Activated CD4-positive, alpha-beta T cell treated with anti-CD3 and anti-CD28 coated beads for 36 hours (primary cell): ENCODE measurements at places on chromosomes 11 and 22. TPM values are rescaled to one million over a fixed set of nuclear protein-coding genes. Genes with fewer than 3 reads are reported as not detected.

DNA sequence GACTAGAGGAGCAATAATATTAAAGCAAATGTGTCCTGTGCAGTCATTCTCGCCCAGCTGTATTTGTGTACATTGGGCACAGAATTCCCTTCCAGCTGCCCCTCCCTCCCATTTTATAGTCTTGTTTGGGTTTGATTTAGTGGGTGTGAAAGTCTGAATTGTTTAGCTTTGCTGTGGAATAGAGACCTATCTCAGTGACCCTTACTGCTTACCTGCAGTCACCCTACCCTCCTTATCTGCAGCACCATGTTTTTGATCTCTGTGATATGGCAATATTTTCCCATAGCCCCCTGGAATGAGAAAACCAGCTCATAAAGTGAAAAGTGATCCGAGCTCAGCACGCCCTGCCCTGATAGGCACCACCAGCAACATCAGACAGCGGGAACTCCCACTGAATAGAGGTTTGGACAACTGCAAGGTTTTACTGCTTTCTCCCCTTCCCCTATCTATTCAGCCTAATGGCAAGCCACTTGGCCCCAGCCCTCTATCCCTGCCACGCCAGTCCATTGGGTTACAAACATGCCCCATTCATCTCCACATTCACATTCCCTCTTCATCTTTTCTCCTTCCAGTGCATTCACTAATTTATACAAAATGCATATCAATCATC, 199.0 kb downstream of the ETS1 start:
- H3K4me3 ChIP-seq, result no peak overlapping the region
- peaks cover 29% of the 10 kb centered on the region for H3K4me1 ChIP-seq
- no peak for DNase-seq
- H3K27ac ChIP-seq, result no peak overlapping the region

DNA sequence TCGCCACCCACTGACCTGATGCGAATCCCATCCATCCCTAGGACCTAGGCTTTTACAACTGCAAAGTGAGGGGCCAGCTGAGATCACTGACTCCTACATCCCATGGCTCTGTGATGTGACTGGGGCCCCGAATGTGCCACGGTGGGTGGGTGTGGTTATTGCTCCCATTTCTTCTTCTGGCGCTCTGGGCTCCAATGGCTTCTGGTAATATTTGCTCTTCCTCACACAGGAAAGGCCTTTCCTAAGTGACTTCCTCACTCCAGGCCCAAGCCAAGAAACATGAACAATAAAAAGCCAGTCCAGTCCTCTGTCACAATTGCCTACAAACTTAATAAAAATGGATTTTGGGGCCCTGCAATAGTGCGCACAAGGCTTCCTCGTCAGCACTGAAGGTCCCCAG, 78.1 kb downstream of the GALNT18 start:
- H3K36me3 ChIP-seq, result no peaks in the 10 kb centered on the region
- no peak overlapping the region for H3K27ac ChIP-seq
- H3K4me1 ChIP-seq, result no peaks in the 10 kb centered on the region
- DNase-seq, result no peak
- H3K4me3 ChIP-seq, result no peak overlapping the region

- no peaks in the 10 kb centered on the region for H3K36me3 ChIP-seq
- no peak overlapping the region for H3K4me3 ChIP-seq
- no peaks in the 10 kb centered on the region for H3K4me1 ChIP-seq
- DNase-seq, result no peak
- H3K27ac ChIP-seq, result no peak overlapping the region
These were observed 111.5 kb downstream of the PKNOX2 start for GRCh38 chr11:125275905-125276618.

Gene MYRF
- total RNA-seq, result 0.25 TPM

Gene CARD16
- total RNA-seq, result 13.9 TPM

Gene CLCF1
- total RNA-seq, result 0.27 TPM

DNA sequence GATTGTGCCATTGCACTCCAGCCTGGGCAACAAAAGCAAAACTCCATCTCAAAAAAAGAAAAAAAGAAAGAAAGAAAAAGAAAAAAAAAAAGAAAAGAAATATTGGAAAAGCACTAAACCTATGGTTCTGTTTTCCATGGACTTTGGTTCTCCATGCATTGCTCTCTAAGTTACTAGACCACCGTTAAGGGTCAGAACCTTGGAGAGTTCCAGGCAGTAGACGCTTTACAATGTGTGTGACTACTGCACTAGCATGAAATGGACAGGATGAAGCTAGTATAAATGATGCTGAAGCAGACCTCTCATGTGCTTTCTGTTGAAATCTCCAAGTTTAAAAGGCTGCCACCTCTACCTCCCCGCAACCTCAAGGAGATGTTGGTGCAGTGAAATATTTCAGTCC, 63.5 kb downstream of the SIK2 start:
- DNase-seq, result peak; percentile 9
- H3K4me1 ChIP-seq, result peaks cover 6% of the 10 kb centered on the region
- H3K36me3 ChIP-seq, result peaks cover 13% of the 10 kb centered on the region
- no peak overlapping the region for H3K4me3 ChIP-seq
- H3K27me3 ChIP-seq, result no peaks in the 10 kb centered on the region

- H3K36me3 ChIP-seq, result peaks cover 3% of the 10 kb centered on the region
- no peaks in the 10 kb centered on the region for H3K27me3 ChIP-seq
- no peaks in the 10 kb centered on the region for H3K4me1 ChIP-seq
- no peak overlapping the region for H3K4me3 ChIP-seq
- peak; percentile 47 for DNase-seq
These were observed 81.3 kb downstream of the CLPB start for GRCh38 chr11:72352859-72353551.

Gene APLP2
- 40.2 TPM for total RNA-seq

Gene CHKA
- total RNA-seq, result 5.5 TPM

DNA sequence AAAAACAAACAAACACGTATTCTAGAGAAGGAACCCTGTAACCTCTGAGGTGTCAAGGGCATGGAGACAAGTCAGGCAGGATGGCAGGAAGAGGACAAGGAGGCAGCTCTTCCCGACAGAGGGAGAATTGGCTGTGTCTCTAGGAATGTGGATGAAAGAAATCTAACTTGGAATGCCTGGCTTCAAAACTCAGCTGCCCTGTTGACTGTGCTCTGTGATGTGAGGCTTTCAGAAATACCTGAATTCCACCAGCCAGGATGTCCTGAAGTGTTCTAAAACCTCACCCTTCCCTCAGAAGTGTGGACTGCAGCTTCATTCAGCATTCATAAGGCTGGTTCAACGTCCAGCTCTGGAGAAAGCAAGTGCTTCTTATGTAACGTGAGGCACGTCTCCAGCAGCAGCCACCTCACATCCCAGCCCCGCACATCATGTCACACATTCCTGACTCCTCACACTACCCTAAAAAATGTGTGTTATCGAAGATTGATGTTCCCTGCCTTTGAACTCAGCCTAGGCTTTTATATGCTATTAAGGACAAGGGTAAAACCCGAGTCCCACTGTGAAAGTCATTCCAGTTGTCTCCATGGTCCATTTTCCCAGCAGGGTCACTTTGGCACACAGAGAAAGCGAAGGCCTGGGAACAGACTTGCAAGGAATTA, 398.9 kb downstream of the ETS1 start:
- H3K27ac ChIP-seq, result no peak overlapping the region
- no peak overlapping the region for H3K4me3 ChIP-seq
- no peaks in the 10 kb centered on the region for H3K27me3 ChIP-seq
- peaks cover 16% of the 10 kb centered on the region for H3K36me3 ChIP-seq

GRCh38 chr11:46555267-46556054, 38.4 kb downstream of the AMBRA1 start:
- no peak for DNase-seq
- no peaks in the 10 kb centered on the region for H3K27me3 ChIP-seq
- H3K36me3 ChIP-seq, result peaks cover 2% of the 10 kb centered on the region
- peaks cover 50% of the 10 kb centered on the region for H3K4me1 ChIP-seq

DNA sequence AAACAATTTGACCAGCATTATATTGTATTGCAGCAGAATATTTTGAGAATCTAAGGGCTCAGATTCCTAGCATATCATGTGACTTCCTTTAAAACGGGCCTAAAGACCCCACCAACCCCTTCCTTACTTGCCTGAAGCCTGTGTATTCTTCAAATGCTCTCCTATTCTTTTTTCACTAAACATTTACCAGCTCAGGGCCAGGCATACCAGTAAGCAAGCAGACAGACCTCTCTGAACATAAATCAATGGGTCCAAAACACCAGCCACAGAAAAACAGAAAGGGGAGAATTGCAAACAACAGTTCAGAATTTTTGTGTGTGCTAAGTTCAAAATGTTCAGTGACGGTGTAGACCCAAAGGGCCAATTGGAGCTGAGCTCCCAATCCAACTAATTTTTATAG, 64.8 kb upstream of the TIMP3 start:
- no peak for DNase-seq
- no peaks in the 10 kb centered on the region for H3K4me1 ChIP-seq
- H3K27me3 ChIP-seq, result peaks cover 19% of the 10 kb centered on the region

GRCh38 chr11:86537541-86538222, 134.7 kb downstream of the ME3 start:
- no peak overlapping the region for H3K4me3 ChIP-seq
- H3K4me1 ChIP-seq, result peaks cover 7% of the 10 kb centered on the region
- H3K27ac ChIP-seq, result no peak overlapping the region
- H3K27me3 ChIP-seq, result peaks cover 2% of the 10 kb centered on the region
- no peak for DNase-seq

DNA sequence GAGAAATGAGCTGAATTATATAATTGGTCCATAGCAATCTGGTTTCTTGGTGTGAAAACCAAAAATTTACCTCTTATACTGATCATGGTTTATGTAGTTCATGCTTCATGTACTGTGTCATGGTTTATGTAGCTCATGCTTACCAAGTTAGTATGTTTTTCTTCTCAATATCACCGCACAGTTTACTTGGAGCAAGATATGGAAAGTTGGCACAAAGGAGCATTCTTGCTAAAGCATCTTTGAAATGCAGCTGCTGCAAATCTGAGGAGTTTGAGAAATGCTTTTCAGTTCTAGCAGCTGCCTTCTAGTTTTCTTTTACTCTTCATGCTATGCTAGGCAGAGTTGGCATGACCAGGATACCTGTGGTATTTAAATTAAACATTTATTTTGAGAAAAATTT, 4.5 kb downstream of the OR10G7 start:
- no peak overlapping the region for H3K27ac ChIP-seq
- H3K27me3 ChIP-seq, result peaks cover 16% of the 10 kb centered on the region
- DNase-seq, result no peak
- H3K4me1 ChIP-seq, result no peaks in the 10 kb centered on the region
- no peak overlapping the region for H3K4me3 ChIP-seq
- no peaks in the 10 kb centered on the region for H3K36me3 ChIP-seq

- DNase-seq, result no peak
- H3K27ac ChIP-seq, result no peak overlapping the region
- no peak overlapping the region for H3K4me3 ChIP-seq
- no peaks in the 10 kb centered on the region for H3K36me3 ChIP-seq
These were observed 76.8 kb upstream of the BDNF start for GRCh38 chr11:27777033-27777432.

Gene PARVA
- total RNA-seq, result 0.14 TPM

- H3K4me3 ChIP-seq, result peak overlapping the region; percentile 18
- H3K27me3 ChIP-seq, result no peaks in the 10 kb centered on the region
- H3K36me3 ChIP-seq, result peaks cover 42% of the 10 kb centered on the region
- peak overlapping the region; percentile 52 for H3K27ac ChIP-seq
- DNase-seq, result peak; percentile 31
- peaks cover 70% of the 10 kb centered on the region for H3K4me1 ChIP-seq
These were observed 16.6 kb downstream of the MED15 start for GRCh38 chr22:20524004-20524481.

Gene KCNQ1
- 9.1 TPM for total RNA-seq

DNA sequence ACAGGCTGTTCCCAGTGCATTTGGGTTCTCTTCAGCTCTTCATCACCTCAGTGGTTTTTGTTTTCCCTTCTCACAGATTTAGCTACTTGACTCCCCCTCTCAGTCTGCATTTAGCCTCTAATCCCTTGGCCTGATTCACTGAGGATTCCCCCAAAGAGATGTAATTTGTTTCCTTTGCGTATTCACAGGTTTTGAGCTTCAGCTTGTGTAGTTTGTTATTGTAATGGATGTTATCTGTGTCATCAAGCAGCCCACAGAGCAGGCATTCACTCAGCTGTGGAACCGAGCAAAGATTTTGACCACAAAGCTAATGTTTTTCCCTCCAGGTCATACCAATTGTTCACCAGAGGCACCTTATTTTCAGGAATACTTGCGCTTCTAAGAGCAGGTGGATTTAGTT, 6.4 kb upstream of the ME3 start:
- H3K36me3 ChIP-seq, result no peaks in the 10 kb centered on the region
- H3K4me3 ChIP-seq, result no peak overlapping the region
- no peak for DNase-seq
- peak overlapping the region; percentile 1 for H3K27ac ChIP-seq
- peaks cover 2% of the 10 kb centered on the region for H3K27me3 ChIP-seq
- H3K4me1 ChIP-seq, result peaks cover 3% of the 10 kb centered on the region

GRCh38 chr22:36728505-36728904, 25.0 kb upstream of the CACNG2 start:
- no peak overlapping the region for H3K4me3 ChIP-seq
- H3K27ac ChIP-seq, result no peak overlapping the region
- H3K36me3 ChIP-seq, result no peaks in the 10 kb centered on the region
- DNase-seq, result no peak
- H3K27me3 ChIP-seq, result peaks cover 7% of the 10 kb centered on the region

DNA sequence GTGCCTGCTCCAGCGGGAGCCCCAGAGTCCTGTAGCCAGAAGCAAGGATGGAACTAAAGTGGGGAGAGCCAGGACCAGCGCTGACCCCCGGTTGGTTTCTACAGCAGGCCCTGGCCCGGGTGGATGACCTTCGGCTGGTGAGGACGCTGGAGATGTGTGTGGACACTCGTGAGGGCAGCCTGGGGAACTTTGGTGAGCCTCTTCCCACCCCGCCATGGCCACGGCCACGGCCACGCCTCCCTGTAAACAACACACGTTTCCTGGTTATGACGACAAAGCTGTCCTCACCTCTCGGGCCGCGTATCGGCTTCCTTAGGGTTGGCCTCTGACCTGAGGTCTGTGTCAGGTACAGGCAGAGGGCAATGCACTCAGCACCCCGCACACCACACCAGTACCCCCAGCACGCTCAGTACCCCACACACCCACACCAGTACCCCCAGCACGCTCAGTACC, 4.1 kb downstream of the LRRC56 start:
- H3K27me3 ChIP-seq, result no peaks in the 10 kb centered on the region
- peaks cover 9% of the 10 kb centered on the region for H3K4me1 ChIP-seq
- H3K4me3 ChIP-seq, result no peak overlapping the region
- H3K36me3 ChIP-seq, result no peaks in the 10 kb centered on the region
- DNase-seq, result no peak
- no peak overlapping the region for H3K27ac ChIP-seq

DNA sequence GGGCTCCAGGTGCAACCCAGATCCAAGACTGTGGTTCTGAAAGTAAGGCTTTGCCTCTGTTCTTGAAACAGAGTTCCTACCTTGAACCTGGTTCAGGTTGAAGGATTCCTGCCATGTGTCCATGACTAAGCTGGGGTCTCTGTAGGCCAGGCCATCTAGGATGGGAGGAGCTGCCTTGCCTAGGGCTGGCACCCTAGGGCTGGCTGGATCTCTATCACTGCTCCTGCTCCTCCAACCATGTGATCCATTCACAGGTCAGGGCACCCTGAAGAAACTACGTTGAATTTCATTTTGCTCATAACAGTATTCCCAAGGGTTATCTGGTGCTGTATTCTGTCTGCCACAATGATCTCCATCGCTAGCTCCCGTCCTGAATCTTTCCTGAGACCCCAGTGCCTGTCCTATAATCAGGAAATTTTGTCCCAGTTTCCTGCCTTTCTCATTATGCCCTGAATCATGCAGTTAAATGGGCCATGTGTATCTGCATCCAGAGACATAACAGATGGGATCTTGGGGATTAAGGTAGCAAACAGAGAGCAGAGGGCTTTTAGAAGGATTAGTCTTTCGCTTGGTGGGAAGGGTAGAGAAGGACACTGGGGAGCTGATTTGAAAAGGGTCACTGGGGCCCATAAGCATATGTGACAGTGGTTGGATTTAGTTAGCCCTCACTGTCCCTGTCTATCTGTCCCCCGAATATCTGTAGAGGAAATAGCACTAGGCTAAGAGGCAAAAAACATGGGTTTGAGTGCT, 98.2 kb upstream of the MTMR2 start:
- peaks cover 7% of the 10 kb centered on the region for H3K36me3 ChIP-seq
- H3K4me1 ChIP-seq, result peaks cover 44% of the 10 kb centered on the region
- H3K27ac ChIP-seq, result no peak overlapping the region
- DNase-seq, result no peak
